NCI-H2107 (cell line): ENCODE measurements at places on chromosomes 5 and 9.

- DNase-seq = no peak
Observed at GRCh38 chr9:105281926-105282325, 37.5 kb downstream of the SLC44A1 start.

GRCh38 chr5:132777209-132778069, at the start of gene SEPTIN8:
Gene SEPTIN8 (minus strand): TSS chr5:132777239. CDS start chr5:132777137, 102 bp downstream.
- no peak for DNase-seq

GRCh38 chr9:81032030-81032572, 657.2 kb downstream of the TLE1 start:
- no peak for DNase-seq

DNA sequence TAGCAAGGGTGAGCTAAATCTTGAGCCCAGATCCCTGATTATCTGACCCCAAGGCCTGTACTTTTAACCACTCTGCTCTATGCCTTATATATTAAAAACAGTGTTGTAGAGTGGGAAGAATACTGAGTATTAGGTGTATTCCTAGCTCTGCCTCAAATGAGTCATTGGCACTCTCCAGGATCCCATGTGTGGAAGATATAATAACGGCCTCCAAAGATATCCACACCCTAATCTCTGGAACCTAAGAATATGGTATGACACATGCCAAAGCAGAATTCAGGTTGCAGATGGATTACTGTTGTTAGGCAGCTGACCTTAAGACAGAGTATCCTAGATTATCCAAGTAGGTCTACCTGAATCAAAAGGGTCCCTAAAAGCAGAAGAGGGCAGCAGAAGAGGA, 110.8 kb downstream of the ADRB2 start:
- no peak for DNase-seq

- DNase-seq = no peak
Observed at GRCh38 chr5:180717989-180718388, 21.9 kb downstream of the OR2Y1 start.

- DNase-seq = no peak
Observed at GRCh38 chr9:29648601-29649000, 2075.3 kb upstream of the C9orf72 start.

DNA sequence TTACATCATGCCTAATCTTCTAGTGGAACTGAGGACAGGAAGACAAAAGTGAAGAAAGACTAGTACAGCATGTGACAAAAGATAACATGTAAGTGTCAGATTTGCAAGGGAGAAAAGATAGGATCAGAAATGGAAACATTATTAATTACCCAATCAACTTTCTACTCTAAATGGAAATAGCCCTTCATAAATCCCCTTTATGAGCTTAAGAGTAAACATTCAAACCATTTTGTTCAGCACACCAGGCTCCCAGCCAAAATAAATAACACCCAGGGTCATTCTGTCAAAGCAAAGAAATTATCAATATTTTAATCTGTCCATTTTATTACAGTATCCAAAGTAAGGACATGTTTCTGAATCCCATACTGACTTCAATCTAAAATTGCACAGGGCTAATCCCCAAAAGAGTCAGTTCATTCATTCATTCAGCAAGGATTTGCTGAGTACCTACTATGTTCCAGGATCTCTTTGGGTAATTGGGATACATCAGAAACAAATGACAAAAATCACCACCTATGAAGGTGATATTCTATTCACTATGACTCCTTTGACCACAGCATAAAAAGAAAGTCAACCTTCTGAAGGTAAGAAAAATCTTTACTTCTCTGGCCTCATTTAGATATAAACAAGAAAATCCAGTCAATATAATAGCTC, 5.3 kb downstream of the PRELID2 start:
- no peak for DNase-seq

DNA sequence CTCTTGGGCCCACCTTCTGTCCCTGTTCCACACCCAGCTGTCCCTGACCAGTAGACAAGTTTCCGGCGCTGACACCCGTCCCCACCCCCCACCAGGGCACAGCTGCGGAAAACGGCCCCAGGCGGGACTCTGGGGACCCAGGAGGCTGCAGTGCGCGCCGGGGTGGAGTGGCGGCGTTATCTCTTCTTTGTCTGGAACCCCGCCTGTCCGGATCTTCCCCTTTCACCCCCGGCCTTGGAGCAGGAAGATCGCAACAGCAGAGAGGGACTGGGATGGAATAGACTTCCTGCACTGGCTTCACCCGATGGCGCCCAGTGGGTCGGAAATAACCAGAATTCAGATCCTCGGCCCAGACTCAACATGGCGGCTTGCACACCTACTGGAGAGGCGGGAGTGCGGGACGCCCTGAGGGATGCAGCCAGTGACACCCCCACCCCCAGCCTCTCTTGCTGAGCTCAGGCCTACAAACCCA, 4.7 kb downstream of the PAX5 start:
- no peak for DNase-seq

GRCh38 chr9:89475891-89476440, 21.9 kb downstream of the SEMA4D start:
- no peak for DNase-seq

DNA sequence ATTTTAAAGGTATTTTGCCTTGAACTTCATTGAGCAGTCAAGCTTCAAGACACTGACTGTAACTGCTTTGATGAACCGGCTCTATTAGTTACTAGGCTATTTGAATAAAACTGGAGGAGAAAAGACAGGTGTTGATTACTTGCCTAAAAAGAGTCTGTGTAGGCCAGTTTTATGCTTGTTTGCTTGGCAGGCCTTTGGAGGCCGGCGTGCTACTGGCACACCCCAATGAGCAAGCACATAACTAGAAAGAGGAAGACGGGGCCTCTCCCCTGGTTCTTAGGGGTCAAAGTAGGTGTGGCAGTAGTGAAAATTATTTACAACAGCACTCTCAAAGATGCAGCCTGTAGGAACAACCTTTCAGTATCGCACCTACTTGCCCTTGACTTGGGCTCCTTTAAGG, 2.1 kb upstream of the ZFR start:
- DNase-seq = no peak

DNA sequence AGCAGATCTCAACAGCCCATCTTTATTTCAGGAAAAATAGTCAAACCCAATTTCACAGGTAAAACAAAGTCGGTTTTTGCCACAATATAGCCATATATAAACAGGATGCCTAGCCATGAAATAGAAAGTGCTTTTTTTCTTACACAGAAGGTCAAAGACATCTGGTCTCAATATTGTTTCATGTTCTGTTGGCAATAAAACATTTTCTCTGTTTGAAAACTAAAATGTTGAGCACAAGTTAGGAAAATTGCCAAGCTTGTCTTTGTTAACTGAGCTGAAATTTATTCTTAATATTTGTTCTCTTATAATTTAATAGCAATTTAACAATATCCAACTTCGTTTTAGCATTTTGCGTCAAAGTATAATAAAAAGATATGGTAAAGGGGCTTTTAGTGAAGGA, 673.4 kb downstream of the DTWD2 start:
- DNase-seq = no peak

GRCh38 chr5:14671414-14671813, 6.9 kb downstream of the OTULIN start:
- DNase-seq = no peak

DNA sequence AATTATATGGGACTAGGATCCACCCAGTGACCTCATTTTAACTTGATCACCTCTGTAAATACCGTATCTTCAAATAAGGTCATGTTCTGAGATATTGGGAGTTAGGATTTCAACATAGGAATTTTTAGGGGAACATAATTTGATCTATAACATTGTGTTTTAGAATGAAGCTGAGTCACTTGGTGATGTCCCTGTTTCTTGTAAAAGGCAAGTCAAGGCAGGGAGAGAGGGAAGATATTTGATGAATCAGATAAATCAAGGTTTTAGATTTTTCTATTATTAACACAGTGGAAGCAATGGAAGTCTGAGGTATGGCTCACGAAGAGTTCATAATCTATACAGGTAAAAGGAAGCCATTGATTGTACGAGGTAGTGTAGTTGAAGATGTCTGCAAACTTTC, 11.8 kb upstream of the GPR151 start:
- DNase-seq = no peak

- no peak for DNase-seq
Observed at GRCh38 chr5:28369418-28369817, 1331.0 kb upstream of the CDH9 start.

DNA sequence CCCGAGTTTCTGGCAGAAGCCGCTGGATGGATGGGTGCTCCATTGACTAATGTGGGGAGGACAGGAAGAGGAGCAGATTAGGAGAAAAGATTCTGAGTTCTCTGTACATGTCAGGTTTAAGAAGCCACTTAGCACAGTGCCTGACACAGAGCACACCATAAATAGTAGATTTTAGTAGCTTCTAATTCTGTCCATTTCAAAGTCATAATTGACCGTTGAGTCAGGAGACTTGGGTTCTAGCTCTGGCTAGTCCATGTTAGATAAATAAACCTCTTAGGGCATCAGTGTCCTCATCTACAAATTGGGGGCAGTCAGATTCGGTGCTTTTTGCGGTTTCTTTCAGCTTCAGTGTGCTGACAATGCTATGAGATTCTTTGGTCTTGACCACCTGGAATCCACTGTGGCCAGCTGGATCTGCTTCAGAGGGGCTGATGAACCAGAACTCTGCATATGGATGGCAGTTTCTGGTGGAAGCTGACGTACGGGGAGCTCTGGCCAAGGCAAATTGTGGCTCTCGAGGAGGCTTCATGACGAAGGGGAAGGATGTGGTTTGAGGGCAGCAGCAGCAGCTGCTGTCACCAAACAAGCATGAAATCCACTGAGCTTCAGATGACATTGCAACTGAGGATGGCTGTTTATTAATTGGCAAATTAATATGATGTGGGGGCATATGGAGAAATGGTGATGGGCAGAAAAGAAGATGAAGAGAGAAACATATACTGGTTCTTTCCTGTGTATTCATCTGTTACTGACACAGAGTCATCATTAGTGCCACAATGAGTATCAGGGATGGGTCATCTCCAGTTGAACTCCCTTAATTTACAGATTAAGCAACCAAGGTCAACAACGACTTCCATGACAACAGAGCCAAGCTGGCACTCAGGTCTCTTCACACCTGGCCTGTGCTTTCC, 134.4 kb downstream of the AOPEP start:
- no peak for DNase-seq

GRCh38 chr5:172433071-172433470, 21.3 kb downstream of the SH3PXD2B start:
- no peak for DNase-seq

GRCh38 chr9:121930956-121931355, 162.2 kb downstream of the TTLL11 start:
- no peak for DNase-seq

DNA sequence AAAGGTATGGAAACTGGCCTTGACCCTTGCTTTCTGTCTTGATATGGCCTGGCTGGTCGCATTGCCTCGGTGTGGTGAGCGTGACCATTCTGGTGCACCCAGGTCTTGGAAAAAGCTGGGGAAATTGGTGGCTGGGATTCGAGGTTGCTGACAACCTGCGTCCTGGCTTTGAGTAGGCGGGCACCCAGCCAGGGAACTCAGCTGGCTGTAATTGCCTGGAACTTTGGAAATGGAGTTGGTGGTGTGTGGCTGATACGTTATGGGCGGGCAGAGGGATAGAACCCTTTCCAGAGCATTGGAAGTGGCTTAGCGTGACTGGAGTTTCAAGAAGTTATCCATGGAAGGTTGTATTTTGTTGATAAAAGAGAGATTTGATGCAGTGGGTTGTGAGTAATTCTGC, 35.2 kb downstream of the KCNMB1 start:
- DNase-seq = peak; percentile 16

GRCh38 chr5:6717687-6718086, 4.5 kb downstream of the TENT4A start:
- DNase-seq = no peak

DNA sequence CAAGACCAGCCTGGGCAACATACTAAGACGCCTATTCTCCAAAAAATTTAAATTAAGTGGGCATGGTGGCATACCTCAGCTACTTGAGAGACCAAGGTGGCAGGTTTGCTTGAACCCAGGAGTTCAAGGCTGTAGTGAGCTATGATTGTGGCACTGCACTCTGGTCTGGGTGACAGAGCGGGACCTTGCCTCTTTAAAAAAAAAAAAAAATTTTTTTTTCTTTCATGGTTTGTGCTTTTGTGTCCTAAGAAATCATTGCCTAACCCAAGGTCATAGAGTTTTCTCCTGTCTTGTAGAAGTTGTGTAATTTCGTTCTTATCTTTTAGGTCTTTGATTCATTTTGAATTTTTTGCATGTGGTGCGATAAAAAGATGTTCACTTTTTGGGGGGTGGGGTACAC, 12.3 kb downstream of the GPBP1 start:
- no peak for DNase-seq

GRCh38 chr5:180990882-180991242, 2.2 kb downstream of the BTNL3 start:
- DNase-seq = no peak

- DNase-seq = no peak
Observed at GRCh38 chr5:110045158-110045557, 355.4 kb downstream of the MAN2A1 start.

- no peak for DNase-seq
Observed at GRCh38 chr5:7325975-7326913, 69.7 kb upstream of the ADCY2 start.

GRCh38 chr5:136749016-136749415, 383.7 kb upstream of the TRPC7 start:
- no peak for DNase-seq

DNA sequence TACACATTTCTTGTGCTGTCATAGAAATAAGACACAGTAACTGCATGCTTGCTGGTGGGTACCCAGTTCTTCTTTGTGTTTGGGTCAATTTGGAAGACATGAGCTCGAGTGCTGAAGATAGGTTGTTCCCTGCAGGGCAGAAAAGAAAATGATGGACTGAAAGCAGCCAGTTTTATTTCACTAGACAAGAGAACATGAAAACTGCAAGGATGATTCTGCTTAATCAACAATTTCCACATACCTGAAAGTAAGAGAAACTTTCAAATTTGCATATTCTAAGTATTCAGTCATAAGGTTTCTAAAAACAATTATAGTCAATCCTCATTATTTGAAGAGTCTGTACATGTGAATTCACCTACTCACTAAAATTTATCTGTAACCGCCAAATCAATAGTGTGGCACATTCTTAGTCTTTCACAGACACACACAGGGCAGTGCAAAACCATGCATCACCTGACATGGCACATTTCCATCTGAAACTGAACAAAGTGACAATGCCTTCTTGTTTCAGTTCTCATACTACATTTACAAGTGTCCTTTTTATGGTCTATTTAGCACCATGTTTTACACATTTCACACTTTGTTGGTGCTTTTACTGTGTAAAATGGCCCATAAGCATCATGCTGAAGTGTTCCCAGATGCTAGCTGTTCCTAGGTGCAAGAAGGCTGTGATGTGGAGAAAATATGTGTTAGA, 56.9 kb downstream of the HOMER1 start:
- DNase-seq = no peak

GRCh38 chr9:133280392-133280791, 5.4 kb upstream of the ABO start:
- DNase-seq = no peak

- no peak for DNase-seq
Observed at GRCh38 chr5:74232276-74232675, 408.3 kb downstream of the ENC1 start.

DNA sequence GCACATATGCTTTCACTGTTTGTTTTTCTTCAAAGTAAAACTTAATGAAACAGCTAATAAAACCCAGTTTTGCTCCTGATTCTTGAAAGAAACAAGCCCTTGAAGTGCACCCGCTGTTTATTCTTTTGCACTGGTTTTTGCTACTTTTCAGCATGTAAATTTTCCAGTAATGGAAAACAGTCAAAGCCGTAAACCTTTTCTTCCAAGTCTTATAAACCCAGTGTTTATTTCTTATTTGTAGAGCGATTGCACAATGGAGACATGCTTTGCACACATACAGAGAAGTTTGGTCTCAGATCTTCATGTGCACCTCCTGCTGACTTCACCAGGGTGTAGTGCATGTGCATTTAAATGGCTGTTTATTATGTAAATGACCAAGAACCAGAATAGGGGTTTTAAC, 51.8 kb downstream of the ATG10 start:
- DNase-seq = no peak
